Kidney (tissue), 22 donors: ENCODE measurements at places on chromosomes 12 and 14.

DNA sequence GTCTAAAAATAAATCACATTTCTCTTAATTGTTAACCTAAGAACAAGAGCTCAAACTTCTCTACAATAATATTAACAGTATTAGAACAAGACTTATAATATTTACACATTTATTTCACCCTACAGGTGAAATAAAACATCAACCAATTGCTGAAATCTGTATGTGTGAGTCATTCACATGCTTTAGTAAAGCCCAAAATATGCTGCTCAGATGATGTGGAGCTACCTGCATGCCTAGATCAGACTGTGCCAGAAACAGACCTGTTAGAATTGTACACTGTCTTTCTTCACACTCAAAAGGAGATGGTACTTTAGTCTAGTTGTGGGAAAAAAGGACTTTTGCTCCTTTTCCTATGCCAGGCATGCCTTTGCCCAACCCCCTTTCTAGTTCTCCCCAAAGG, 54.7 kb downstream of the RPS6KA5 start:
- H3K27me3 ChIP-seq: no peaks in the 10 kb centered on the region
- no peak overlapping the region for H3K4me3 ChIP-seq
- no peak overlapping the region for H3K27ac ChIP-seq
- no peaks in the 10 kb centered on the region for H3K4me1 ChIP-seq
- no peaks in the 10 kb centered on the region for H3K36me3 ChIP-seq
- no peak for DNase-seq

DNA sequence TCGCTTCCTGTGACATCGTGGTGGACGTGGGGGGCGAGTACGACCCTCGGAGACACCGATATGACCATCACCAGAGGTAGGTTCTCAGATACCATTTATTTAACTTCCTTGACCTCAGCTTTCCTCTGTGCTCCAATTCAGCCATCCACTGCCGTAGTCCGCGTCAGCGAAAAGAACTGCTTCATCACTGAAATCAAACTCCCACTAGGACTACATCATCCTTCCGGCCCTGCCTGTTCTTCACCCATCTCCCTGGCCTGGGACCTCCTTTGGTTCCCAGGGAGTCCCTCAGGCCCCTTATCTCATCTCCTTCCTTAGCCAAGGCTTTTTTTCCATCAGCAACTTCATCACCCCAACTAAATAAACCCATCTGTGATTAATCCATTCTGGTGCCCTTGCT, 692 bp downstream of the MYG1 start:
- H3K36me3 ChIP-seq: peaks cover 16% of the 10 kb centered on the region
- no peaks in the 10 kb centered on the region for H3K4me1 ChIP-seq
- DNase-seq: no peak
- H3K4me3 ChIP-seq: peak overlapping the region; percentile 78

DNA sequence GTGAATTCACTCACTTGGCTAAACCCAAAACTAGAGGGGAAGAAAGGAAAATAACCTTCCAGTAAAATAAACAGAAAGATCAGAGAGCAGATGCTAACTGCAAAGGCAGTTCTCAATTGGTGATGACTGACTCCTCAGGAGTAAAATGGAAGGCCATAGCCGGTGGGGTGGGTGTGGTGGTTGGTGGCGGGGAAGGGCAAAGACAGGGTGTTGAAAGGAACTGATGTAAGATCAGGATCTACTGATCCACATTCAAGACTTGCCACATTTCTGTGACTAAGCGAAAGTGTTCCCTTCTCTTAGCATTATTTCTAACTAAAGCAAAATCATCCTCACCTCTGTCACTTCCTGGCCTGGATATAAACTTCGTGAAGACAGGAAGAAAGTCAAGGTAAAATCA, 26.3 kb upstream of the TC2N start:
- peaks cover 14% of the 10 kb centered on the region for H3K4me1 ChIP-seq
- H3K36me3 ChIP-seq: peaks cover 4% of the 10 kb centered on the region
- no peak overlapping the region for H3K27ac ChIP-seq
- no peaks in the 10 kb centered on the region for H3K27me3 ChIP-seq

DNA sequence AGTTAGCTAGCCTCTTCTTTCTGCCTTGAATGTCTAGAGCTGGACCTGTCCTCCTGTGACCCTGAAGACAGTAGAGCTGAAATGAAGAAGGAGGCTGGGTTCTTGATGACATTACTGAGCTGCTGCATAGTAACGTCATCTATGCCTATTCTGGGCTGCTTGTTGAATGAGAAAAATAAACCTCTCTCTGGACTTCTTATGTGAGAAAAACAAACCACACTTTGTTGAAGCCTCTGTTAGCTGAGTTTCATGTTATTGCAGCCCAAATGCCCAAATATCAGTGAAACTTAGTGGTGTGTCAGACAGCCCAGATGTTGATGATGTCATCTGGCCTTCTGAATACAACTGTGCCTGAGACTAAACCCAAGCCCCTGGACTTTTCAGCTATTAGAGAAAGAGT, 67.0 kb upstream of the MAX start:
- DNase-seq: no peak
- no peaks in the 10 kb centered on the region for H3K36me3 ChIP-seq
- H3K4me3 ChIP-seq: no peak overlapping the region
- H3K27ac ChIP-seq: no peak overlapping the region
- H3K4me1 ChIP-seq: no peaks in the 10 kb centered on the region
- no peaks in the 10 kb centered on the region for H3K27me3 ChIP-seq

DNA sequence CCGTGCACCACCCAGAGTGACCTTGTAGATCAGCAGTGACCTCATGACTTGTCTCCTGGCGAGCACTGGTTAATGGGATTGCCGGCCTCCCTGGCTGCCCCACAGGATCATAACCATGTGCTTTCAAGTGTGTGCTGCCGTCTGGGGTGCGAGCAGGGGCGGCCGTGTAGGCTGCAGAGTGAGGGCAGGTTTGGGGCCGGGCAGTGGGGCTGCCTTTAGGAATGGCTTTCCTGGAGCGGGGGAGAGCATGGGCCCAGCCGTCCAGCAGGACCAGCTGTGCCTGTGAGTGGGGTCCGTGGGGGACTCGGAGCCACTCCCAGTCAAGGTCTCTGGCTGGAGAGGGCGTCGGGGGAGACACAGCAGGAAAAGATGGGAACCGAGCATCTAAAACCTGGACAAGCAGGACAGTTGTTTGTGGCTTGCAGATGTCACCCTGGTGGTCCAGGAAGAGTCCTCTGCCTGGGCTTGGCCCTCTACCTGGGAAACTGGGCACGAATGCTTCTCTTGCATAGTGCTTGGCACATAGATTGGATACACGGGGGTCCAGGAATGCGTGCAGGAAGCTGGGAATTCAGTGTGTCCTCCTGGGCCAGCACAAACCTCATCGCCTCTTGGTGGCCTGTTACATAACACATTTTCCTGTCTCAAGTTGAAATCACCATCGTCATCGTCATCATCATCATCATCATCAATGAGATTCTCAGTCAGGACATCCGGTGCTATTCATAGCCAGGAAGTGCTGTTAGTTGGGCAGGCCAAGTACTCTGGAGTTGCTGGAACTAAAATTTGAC, 96.0 kb downstream of the ADGRD1 start:
- no peak overlapping the region for H3K4me3 ChIP-seq
- no peak for DNase-seq
- peak overlapping the region; percentile 0 for H3K27ac ChIP-seq

DNA sequence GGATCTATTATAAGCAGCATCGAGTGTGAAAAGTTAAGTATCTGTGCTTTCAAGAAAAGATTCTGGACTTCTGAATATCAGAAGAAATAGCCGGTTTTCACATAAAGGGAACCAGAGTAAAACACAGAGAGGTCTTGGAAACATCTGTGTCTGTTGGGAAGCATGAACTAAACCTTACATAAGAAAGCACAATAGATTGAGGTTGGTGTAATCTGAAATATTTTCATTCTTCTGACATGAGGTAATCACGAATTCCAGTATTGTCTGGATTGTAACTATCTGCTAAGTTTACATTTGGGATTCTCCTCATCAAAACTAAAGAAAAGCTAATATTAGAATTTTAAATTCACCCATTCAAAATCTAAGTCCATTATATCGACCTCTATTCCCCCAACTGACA, 161.3 kb downstream of the CPNE8 start:
- no peaks in the 10 kb centered on the region for H3K27me3 ChIP-seq
- no peaks in the 10 kb centered on the region for H3K36me3 ChIP-seq
- DNase-seq: no peak
- no peaks in the 10 kb centered on the region for H3K4me1 ChIP-seq
- no peak overlapping the region for H3K27ac ChIP-seq

GRCh38 chr14:31977001-31977556, 100.0 kb upstream of the ARHGAP5 start:
- H3K4me3 ChIP-seq: no peak overlapping the region
- H3K27me3 ChIP-seq: no peaks in the 10 kb centered on the region
- H3K36me3 ChIP-seq: no peaks in the 10 kb centered on the region
- no peak for DNase-seq

DNA sequence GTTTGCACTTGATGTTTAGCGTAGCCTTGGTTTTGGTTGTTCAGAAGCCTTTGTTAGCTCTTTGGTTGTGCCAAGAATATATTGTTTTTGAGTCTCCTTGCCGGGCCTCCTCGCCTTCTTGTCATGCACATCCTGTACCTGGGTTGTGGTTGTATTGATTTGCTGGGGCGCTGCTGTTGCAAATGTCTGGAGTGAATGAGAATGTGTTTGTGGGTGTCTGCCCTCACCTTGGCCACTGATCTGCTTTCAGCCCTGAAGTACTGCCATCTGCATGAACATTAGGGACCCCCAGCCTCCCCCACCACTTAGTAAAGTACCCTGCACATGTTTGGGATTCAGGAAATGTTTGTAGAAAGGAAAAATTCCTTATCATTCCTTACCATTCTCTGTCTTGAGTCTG, 16.5 kb downstream of the PRKCH start:
- H3K4me3 ChIP-seq: no peak overlapping the region
- no peaks in the 10 kb centered on the region for H3K27me3 ChIP-seq
- no peak for DNase-seq
- no peaks in the 10 kb centered on the region for H3K4me1 ChIP-seq

- H3K4me1 ChIP-seq: peaks cover 6% of the 10 kb centered on the region
- no peaks in the 10 kb centered on the region for H3K27me3 ChIP-seq
- DNase-seq: no peak
- H3K36me3 ChIP-seq: no peaks in the 10 kb centered on the region
- no peak overlapping the region for H3K4me3 ChIP-seq
- H3K27ac ChIP-seq: no peak overlapping the region
Observed at GRCh38 chr12:116542345-116542956, 16.7 kb upstream of the MAP1LC3B2 start.
